NCI-H146 (cell line): ENCODE measurements at places on chromosomes 3 and 15.

DNA sequence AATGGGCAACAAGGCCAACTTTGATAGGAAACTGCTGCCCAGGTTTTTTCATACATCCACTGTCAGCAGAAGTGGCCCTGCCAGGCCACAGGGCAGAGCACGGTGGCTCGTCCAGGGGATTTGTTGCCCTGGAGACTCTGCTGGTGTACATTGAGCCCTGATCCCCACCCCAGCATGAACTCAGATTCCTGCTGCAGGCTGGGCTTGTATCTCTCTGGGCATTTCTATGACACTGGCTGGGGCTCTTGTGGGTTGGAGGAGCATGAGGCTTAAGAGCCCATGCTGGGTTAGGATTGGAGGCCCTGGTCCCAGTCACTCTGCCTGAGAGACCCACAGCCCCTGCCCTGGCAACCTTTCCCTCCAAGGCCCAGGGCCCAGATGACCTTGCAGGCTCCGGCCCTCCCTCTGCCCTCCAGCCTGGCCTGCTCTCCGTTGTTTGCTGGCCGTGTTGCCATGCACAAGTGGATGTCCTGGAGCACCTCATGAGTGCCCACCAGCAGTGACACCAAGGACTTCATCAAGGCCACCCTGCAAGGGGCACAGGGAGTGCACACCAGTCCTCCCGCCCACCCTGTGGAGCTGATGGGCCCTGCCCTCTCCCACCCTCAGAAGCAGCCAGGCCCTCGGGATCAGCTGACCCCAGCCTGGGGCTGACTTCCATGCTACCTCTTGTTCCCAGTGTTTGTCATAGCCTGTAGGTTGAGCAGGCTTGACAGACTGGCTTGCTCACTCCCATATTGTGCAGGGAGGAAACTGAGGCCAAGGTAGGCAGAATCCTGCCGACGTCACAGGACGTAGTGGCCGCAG lies 58.2 kb downstream of the ZNF445 start:
- no peak for DNase-seq

DNA sequence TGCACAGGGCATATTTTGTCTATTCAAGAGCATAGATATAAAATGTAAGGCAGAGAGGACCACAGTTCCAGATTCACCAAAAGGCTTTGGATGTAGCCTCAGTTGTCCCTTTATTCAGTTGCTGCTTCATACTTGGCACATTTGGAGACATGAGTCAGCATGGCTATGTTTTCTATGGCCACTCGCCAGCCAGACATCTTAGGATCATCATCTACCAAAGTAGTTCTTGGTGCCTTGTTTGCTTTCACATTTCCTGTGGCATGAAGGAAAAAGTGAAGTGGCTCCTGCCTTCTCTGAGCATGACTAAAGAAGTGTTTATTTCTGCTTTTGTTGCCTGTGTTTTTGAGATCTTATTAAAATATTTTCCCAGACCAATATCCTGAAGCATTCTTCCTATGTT lies 7.2 kb downstream of the SUSD5 start:
- no peak for DNase-seq

GRCh38 chr3:77602722-77603121 lies 562.8 kb downstream of the ROBO2 start:
- DNase-seq = no peak

- DNase-seq = no peak
These were observed 69.4 kb downstream of the MCF2L2 start for GRCh38 chr3:183359036-183359435.

- DNase-seq = no peak
These were observed 69.0 kb downstream of the CHD2 start for GRCh38 chr15:92968926-92969651.
